Mesenteric fat pad (tissue), 1 donor: ENCODE measurements at places on chromosomes 7 and 10. TPM values are rescaled to one million over a fixed set of nuclear protein-coding genes. Genes with fewer than 3 reads are reported as not detected.
A peak's percentile ranks its signal among the peaks of the same experiment; 100 is the strongest.

DNA sequence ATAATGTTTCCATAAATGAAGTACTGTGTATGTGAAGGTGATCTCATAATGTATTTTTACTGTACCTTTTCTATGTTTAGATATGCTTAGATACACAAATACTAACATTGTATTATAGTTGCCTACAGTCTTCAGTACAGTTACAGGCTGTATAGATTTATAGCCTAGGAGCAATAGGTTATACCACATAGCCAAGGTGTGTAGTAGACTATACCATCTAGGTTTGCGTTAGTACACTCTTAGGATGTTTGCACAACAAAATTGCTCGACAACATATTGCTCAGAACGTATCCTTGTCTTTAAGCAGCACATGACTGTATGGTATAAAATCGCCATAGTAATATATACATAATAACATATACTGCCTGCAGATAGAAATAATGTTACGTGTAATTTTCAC lies 42.9 kb downstream of the WAC start:
- DNase-seq, result no peak

The PRKCQ gene
- 0.35 TPM for total RNA-seq

DNA sequence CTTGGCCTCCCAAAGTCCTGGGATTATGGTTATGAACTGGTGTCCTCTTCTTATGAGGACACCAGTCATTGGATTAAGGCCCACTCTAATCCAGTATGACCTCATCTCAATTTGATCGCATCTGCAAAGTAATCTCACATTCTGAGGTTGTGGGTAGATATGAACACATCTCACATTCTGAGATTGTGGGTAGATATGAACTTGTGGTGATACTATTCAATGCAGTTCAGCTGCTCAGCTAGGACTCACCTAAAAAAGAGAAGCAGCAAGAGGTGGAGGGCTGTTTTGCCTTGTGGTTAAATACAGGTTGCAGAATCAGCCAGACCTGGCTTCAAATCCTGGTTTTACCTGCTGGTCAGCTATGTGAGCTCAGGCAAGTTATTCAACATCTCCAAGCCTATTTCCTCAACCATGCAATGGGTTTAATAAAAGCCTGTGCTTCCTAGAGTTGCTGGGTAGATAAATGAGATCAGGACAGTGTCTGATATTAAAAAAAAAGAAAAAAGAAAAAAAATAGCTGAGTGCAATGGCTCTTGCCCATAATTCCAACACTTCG lies 8.5 kb upstream of the BAG3 start:
- no peak for DNase-seq

- DNase-seq, result no peak
These were observed 43.2 kb downstream of the SRRM3 start for GRCh38 chr7:76244781-76245391.

- no peak for DNase-seq
These were observed 321.8 kb downstream of the GFRA1 start for GRCh38 chr10:115951242-115951641.

GRCh38 chr10:74208997-74209396 lies 58.0 kb downstream of the ADK start:
- no peak for DNase-seq

DNA sequence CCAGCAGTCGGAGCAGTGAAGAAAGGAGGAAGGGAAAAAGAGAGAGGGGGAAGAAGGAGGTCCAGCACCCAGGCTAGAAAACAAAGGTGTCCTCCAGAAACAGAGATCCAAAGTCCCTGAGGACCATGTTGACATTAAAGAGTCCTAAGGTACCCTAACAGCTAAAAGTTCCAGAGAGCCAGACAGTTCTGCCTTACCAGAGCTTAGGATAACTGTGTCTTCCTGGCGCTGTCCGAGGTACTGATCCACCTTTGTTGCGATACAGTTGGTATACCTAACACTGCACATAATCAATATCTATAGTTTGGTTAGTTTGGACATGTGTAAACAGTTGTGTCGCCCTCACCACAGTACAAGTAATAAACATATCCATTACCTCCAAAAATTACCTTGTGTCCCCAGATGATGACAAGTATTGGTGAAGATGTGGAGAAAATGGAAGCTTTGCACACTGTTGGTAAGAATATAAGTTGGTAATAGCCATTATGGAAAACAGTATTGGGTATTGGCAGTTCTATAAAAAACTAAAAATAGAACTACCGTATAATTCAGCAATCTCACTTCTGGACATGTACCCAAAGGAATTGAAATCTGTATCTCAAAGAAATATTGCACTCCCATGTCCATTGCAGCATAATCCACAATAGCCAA lies 59.8 kb downstream of the GRID1 start:
- DNase-seq, result peak; percentile 22

- no peak for DNase-seq
These were observed 33.7 kb downstream of the AP5Z1 start for GRCh38 chr7:4809091-4809591.

DNA sequence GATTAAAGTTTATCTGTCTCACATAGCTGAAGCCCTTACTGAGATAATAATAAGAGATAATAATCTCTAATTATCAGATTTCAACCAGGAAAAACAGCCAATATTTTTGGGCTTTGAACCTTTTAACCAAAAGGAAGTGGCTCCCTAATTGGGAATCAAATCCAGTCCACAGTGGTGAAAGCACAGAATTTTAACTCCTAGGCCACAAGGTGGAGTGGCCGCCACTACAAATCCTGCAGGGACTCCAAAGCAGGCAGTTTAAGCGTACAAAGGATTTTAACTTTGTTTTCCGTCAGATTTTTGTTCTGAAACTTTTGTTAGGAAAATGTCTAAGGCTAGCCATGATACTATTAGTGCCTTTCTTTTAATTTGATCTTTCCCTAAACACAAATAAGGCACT lies 99.6 kb upstream of the CCNY start:
- DNase-seq, result no peak

DNA sequence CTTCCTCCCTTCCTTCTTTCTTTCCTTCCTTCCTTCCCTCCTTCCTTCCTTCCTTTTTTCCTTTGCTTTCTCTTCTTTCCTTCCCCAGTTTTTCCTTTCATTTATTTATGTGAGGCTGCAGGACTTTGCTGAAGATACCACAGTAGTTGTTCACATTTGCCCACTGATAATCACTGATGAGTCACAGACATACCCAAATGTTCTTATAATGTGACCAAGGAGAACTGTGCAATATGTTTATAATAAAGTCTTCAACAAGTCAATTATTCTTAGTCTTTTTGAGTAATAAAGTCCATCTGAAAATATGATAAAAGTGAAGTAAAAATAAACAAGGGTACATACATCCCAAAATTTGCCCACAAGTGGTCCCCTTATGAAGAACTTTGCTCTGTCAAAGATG lies 159.7 kb downstream of the GNAI1 start:
- no peak for DNase-seq

DNA sequence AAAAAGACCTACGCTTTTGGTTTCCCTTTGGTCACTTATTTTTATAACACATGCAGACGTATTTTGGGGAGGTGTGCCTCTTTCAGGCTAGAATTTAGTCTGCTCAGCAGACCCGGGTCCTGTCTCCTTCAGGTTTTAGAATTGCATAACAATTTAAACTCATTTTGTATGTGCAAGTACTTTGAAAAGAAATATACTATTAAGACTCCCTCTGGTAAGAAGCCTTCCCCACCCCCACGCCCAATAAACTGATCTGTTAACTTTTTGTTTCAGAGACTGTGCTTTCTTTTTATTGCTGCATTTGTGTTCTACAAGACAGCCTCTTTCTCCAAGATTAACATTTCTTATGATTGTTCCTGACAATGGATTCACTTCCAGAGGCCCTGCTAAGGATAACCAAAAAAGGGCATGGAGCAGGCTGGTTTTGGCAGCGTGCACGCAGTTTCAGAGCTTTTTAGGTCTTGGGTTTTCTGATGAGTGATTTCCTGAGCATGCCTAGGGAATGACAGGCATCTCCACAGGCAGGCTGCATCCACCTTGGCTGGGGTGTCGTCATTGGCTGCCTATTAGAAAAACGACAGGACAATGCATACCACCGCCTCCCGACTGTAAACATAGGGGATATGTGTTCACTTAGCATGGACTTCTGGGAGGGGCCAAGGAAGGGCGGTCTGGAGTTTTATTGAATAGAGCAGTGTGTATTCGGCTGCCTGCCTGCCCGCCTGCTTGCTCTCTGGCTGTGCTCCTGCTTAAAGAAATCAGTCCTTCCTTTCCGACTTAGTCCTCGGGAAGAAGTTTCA lies at the start of gene CALD1:
CALD1 (plus strand) TSS at position 694 of the 800 bp plus-strand sequence. CDS start 88,100 bp downstream, outside the sequence.
- no peak for DNase-seq

GRCh38 chr10:43187213-43187612 lies 49.0 kb downstream of the CSGALNACT2 start:
- DNase-seq, result no peak

GRCh38 chr7:41688012-41688625 lies 14.8 kb downstream of the INHBA start:
- no peak for DNase-seq

DNA sequence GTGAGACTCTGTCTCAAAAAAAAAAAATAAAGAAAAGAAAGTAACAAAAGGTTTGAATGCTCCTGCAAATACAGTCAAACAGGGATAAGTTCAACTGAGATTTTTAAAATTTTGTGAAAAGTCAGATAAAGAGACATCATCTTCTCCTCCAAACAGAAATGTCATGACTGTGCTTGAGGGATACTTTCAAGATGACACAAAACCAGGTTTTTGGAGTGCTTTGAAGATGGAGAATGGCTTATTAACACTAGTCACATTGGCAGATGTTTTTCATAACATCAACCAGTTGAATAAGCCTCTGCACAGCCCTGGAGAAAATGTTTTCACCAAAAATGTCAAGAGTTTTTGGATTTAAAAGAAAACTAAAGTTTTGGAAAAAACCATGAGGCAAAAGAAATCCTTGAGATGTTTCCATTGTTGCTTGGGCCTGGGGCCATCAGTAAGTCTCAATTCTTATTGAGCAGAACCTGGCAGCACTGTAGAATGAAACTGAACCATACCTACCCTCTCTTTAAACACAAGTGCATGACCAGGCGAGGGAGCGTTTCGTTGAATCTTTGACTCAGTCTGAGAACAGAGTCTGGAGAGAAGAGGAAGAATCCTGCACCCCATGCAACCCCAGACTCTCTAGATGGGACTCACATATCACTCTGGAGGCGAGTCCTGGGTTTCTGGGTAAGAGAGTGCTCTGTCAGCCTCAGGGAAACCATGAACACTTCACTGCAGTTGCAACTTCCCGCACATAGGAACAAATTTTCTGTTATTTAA lies 37.4 kb upstream of the PRKCQ start:
- DNase-seq, result no peak

DNA sequence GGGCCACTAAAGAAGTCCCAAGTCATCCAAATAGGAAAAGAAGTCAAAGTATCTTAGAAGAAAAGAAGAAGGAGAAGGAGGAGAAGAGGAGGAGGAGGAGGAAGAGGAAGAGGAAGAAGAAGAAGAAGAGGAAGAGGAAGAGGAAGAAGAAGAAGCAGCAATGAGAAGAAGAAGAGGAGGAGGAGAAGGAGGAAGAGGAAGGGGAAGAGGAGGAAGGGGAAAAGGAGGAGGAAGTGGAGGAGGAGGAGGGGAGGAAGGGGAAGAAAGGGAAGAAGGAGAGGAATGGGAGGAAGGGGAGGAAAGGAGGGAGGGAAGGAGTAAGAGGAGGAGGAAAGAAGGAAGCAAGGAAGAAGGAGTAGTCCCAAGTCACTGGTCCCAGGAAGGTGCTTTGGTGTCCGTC lies 21.7 kb upstream of the RADIL start:
- DNase-seq, result no peak

GRCh38 chr10:99460070-99460469 lies 29.6 kb upstream of the GOT1 start:
- no peak for DNase-seq

DNA sequence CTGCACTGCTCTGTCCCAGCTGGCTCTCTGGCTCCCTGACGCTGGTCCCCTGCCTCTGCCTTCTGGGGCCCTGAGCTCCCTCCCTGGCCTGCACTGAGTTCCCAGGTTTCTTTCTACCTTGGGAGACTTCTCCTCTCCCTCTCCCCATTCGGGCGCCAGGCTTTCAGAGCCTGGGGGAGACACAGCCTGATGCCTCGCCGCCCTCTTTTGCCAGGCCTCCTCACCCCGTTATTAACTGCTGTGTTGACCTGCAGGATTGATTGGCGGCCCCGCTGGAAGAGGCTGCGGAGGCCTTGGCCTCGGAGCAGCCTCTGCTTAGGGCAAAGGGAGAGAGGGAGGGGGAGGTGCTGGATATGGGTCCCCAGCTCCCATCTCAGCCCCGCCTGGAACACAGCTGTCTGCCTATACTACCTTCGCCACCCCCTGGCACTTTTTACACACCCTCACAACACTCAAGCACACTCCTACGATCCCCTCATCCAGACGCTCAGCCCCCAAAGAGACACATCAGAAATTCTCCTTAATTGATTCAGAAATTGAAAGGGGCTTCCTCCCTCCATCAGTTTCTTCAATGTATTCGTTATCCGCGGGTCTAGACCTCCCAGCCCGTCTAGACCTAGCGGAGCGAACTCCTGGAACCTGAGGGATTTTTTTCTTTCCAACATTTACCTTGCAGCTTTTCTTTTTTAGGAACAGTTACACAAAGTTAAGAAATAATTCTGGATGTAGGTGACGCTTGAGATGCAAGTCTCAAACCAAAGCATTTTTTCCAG lies 7.1 kb upstream of the PAX2 start:
- no peak for DNase-seq

- DNase-seq, result no peak
These were observed 24.6 kb upstream of the MRPS33 start for GRCh38 chr7:141039376-141039775.

The CYP17A1 gene
- not detected for total RNA-seq

The PRKAR1B gene
- total RNA-seq, result 11.7 TPM

The ADCYAP1R1 gene
- 2.5 TPM for total RNA-seq

DNA sequence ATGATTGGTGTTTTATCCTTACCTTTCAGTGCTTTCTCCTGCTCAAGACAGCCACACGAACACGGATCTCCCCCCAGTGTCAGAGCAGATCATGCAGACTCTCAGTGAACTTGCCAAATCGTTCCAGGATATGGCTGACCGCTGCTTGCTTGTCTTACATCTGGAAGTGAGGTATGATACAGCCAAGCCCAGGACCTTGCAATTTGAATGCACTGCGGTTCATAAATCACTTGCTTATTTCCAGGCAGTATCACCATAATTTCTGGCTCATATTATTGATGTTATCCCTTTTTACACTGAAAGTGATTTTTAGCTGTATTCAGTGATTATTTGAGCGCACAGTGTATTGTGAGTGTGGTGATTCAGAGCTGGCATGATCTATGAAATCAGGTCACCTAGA lies 129.7 kb upstream of the LRGUK start:
- no peak for DNase-seq

- no peak for DNase-seq
These were observed 143.6 kb downstream of the GLI3 start for GRCh38 chr7:42093349-42093905.

DNA sequence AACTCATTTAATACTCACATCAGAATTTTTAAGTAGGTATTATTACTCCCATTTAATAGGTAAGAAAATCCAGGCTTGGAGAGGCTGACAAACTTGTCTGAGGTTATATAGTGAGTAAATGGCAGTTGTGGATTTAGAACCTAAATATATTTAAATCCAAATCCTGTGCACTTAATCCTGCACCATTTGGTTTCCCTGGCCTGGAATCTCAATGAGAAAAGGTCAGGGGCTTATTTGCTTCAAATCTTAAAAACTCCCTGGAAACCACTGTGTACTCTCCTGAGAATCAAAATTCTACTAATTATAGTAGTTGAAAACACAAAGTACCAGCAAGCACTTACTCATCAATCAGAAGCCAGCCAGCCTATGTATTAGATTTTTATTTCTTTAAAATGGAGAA lies 97.7 kb downstream of the DNMBP start:
- DNase-seq, result no peak

The LRRTM3 gene
- total RNA-seq, result not detected

The CAMK2B gene
- total RNA-seq, result 1.2 TPM
